ENCODE measurements at places on chromosomes 5 and 9.

GRCh38 chr9:89179895-89180734 is 1.5 kb upstream of the SHC3 start:
- H3K4me1 ChIP-seq = peaks cover 22% of the 10 kb centered on the region
- no peaks in the 10 kb centered on the region for H3K36me3 ChIP-seq
- peaks cover 86% of the 10 kb centered on the region for H3K27me3 ChIP-seq

- H3K27ac ChIP-seq = no peak overlapping the region
- H3K27me3 ChIP-seq = peaks cover 4% of the 10 kb centered on the region
- H3K36me3 ChIP-seq = no peaks in the 10 kb centered on the region
- peaks cover 4% of the 10 kb centered on the region for H3K4me1 ChIP-seq
- DNase-seq = no peak
Measured at GRCh38 chr9:96126321-96126881, 175.6 kb downstream of the HSD17B3 start.

DNA sequence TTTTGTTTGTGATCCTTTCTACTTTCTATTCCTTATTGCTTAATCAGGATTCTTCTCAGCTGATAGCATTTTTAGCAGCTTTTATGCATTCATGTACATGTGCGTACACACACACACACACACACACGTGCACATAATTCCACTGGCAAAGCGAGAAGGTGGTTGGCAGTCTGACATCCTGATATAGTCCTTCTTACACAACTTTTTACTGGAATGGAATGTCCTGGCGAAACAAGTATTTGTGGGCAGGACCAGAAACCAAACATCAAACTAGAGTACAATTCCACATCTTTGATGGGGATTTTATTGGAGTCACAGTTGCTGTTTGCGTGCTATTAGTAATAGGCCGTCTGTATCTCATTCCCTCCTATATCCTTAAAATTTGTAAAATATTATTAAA is 356.5 kb downstream of the CCDC171 start:
- no peaks in the 10 kb centered on the region for H3K4me1 ChIP-seq
- H3K36me3 ChIP-seq = no peaks in the 10 kb centered on the region
- H3K27ac ChIP-seq = no peak overlapping the region
- no peak for DNase-seq
- no peak overlapping the region for H3K4me3 ChIP-seq

DNA sequence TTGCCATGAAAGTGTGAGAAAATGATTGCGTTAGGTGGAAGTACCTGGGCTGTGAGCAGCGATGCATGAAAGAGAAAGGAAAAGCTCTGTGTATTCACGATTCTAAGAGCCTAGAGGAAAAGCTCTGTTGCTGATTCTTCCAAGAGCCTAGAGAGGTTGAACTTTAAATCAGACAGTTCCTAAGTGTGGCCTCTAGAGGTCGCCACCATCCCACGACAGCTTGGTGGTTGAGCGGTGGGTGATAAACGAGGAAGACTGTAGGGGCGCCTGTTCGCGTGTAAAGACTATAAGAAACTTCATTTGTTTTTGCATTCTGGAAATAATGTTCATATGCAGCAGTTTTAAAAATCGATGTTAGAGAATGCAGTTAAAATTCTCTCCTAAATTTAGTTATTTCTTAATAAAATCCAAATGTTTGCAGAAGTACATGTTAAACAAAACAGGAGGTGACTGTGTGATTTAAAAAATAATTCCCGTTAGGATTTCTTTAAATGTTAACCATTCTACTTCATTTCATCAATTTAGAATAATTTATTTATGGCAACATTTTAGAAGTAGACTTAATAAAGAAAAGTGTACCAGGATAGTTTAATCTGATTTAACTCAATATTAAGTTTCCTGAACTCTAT is 107.7 kb downstream of the TENT4A start:
- peaks cover 29% of the 10 kb centered on the region for H3K27me3 ChIP-seq
- no peak overlapping the region for H3K4me3 ChIP-seq
- peaks cover 2% of the 10 kb centered on the region for H3K36me3 ChIP-seq
- H3K27ac ChIP-seq = no peak overlapping the region

DNA sequence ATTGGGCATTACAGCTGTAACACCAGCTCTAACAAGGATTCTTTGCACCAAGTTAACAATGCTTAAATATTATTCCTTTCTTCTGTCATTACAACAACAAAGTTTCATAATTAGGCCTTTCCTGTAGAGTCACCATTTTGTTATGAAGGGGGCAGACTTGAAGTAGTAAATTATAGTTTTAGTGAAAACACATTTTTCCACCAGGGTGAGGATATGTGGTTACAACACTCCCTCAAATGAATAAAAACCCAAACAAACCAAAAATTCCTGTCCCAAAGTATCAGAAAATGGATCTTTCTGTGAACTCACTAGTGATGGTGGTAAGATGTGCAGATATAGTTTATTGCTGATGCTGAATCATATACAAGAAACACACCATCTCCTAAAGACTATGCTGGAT is 250.5 kb upstream of the TUT7 start:
- H3K27ac ChIP-seq = no peak overlapping the region
- DNase-seq = no peak
- H3K4me3 ChIP-seq = no peak overlapping the region

DNA sequence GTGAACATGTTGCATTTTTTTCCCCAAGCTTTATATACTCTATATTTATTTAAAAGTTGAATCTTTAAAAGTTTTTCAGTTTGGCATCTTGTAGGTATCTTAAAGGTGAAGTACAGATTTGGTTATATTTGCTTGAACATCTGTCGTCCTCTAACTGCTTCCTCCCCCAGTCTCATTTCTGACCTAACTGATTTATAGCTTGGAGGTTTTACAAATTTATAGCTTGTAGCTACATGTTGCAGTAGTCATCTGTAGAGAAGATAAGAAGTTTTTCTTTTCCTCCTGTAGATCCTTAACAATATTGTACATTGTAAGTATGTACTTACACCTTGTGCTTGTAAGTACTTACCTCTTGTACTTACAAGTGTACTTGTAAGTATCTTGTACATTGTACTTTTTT is 31.0 kb upstream of the ROPN1L start:
- peaks cover 3% of the 10 kb centered on the region for H3K4me1 ChIP-seq
- no peak overlapping the region for H3K27ac ChIP-seq
- H3K4me3 ChIP-seq = no peak overlapping the region
- peaks cover 94% of the 10 kb centered on the region for H3K36me3 ChIP-seq
- DNase-seq = no peak
- no peaks in the 10 kb centered on the region for H3K27me3 ChIP-seq

GRCh38 chr9:95574176-95574575 is 57.4 kb upstream of the PTCH1 start:
- H3K36me3 ChIP-seq = no peaks in the 10 kb centered on the region
- DNase-seq = no peak
- H3K27me3 ChIP-seq = peaks cover 13% of the 10 kb centered on the region
- no peak overlapping the region for H3K4me3 ChIP-seq
- H3K4me1 ChIP-seq = peaks cover 15% of the 10 kb centered on the region
- H3K27ac ChIP-seq = no peak overlapping the region

- H3K27me3 ChIP-seq = peaks cover 23% of the 10 kb centered on the region
- H3K4me1 ChIP-seq = no peaks in the 10 kb centered on the region
- DNase-seq = no peak
- H3K27ac ChIP-seq = no peak overlapping the region
- no peak overlapping the region for H3K4me3 ChIP-seq
Measured at GRCh38 chr5:135448071-135448739, 1.1 kb upstream of the DCANP1 start.
